ENCODE measurements at places on chromosomes 1 and 21. TPM values are rescaled to one million over a fixed set of nuclear protein-coding genes. Genes with fewer than 3 reads are reported as not detected.

DNA sequence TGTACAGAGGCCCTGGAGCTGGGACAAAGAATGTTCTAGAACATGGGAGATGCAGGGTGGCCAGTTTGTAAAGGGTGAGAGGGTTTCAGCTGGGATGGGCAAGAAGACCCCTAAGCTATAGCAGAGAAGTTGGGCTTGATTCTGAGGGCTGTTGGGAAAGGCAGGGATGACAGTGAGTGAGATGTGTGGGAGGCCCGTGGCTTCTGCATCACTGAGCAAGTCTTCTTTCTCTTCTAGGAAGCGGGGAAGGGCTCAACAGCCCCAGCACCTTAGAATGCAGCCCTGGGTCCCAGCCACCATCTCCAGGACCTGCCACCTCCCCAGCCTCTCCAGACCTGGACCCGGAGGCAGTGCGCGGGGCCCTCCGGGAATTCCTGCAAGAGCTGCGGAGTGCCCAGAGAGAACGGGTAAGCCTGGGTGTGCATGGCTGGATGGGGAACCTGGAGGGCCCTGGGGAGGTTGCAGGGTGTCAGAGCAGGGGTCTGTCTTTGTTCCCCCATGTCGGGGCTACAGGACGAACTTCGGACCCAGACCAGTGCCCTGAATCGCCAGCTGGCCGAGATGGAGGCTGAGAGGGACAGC lies 14.8 kb downstream of the MFAP2 start:
- DNase-seq: no peak

Gene LMX1A
- not detected for polyA plus RNA-seq

DNA sequence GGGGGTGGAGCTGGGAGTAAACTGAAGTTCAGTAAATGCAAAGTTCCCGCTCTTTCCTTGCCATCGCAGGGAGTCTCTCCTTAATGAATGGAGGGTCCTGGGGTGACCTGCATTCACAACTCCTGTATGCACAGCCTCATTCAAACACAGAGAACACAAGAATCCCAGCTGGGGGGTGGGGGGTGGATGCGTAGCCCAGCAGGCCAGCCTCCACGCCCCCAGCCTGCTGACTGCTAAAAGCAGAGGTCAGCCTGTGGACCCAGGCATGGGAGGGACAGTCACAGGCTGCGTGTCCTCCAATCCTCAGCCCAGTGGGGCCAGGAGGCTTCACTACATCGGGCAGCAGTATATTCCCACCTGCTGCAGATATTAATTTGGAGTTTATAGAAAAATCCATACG lies 263.1 kb downstream of the GRIK3 start:
- no peak for DNase-seq

DNA sequence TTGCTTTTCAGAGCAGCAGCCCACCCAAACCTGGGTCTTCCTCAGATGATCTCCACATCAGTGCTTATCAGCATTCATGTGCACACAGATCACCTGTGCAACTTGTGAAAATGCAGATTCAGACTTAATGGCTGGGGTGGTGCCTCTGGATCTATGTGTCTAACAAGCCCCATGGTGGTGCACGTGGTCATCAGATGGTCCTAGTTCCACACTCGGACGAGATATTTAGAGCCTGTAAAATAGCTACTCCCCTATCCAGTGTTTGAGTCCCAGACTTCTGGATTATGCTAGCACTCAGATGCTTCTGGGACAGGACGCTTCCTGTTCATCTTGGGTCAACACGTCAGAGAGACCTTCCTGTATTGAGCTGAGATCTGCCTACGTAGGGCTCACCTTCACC lies 114.2 kb downstream of the LIPI start:
- no peak for DNase-seq

- no peak for DNase-seq
Observed at GRCh38 chr1:40102896-40103295, 5.8 kb upstream of the PPT1 start.

Gene GPR161
- 20.5 TPM for polyA plus RNA-seq

DNA sequence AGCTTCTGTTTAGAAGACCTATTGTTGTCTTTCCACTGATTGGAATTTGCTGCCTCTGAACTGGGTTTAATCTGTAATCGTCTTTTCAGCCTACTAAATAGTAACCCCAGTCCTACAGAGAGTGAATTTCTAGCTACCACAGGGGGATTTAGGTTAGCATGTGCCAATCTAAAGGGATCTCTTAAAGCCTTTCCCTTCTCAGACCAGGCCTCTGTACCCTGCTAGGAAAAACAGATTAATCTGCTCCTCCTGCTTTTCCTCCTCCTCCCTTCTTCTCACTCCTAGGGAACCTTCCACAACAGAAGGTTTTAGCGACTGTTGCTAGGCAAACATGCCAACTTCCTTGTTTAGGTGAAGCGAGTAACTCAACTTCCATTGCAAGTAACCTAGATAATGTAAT lies 1.3 kb upstream of the RC3H1 start:
- peak; percentile 41 for DNase-seq

- DNase-seq: no peak
Observed at GRCh38 chr1:49346767-49347349, 570.2 kb upstream of the BEND5 start.

DNA sequence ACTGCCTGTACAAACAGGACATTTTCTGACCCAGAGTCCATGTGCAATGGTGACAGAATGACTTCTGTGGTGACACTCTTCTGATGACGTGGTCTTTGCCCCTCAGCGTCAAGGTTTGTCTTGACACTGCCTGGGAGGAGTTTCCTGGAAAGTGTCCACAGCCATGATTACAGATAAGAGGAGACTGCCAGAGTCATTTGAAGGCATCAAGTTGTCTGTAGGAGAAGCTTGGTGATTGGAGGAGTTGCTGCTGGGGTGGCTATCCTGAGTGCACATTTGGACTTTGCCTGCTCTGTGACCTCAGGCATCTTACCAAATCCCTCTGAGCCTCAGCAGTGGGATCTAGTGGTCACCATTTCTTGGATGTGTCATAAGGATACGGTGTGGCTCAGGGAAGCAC lies 17.7 kb downstream of the TCHHL1 start:
- DNase-seq: no peak

Gene OLIG2
- polyA plus RNA-seq: not detected

DNA sequence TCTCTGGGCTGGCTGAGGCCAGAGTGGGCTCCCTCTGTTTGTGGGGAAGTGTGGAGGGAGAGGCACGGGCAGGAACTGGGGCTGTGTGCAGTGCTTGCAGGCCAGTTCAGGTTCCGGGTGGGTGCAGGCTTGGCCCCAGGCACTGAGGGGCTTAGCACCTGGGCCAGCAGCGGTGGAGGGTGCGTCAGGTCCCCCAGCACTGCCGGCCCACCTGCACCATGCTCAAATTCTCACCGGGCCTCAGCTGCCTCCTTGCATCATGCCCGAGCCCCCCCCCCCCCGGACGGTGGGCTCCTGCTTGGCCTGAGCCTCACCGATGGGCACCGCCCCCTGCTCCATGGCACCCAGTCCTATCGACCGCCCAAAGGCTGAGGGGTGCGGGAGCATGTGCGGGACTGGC lies 26.3 kb upstream of the FCGR2A start:
- DNase-seq: no peak

- DNase-seq: no peak
Observed at GRCh38 chr1:66831529-66832239, 30.6 kb upstream of the INSL5 start.

DNA sequence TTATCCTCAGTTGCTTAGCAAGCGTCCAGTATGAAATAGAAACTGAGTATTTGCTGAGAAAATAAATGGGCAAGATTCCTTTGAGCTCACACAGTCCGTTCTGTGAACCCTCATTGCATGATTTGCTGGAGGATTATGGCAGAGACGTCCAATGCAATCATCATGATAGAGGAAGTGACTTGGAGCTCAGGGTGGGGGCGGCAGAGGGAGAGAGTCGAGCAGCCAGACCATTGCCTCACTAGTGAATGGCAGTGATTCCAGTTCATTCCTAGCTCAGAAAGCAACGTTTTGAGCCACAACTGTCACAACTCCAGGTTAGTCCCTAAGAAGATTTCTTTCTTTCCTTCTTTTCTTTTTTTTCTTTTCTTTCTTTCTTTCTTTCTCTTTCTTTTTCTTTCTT lies 27.5 kb upstream of the COL9A2 start:
- DNase-seq: no peak
